ENCODE measurements at places on chromosomes 4 and X. TPM values are rescaled to one million over a fixed set of nuclear protein-coding genes. Genes with fewer than 3 reads are reported as not detected.

GRCh38 chr4:89212666-89213381, 94.8 kb downstream of the GPRIN3 start:
- DNase-seq = no peak

GRCh38 chrX:74922922-74923543, 2.2 kb downstream of the NEXMIF start:
- no peak for DNase-seq

DNA sequence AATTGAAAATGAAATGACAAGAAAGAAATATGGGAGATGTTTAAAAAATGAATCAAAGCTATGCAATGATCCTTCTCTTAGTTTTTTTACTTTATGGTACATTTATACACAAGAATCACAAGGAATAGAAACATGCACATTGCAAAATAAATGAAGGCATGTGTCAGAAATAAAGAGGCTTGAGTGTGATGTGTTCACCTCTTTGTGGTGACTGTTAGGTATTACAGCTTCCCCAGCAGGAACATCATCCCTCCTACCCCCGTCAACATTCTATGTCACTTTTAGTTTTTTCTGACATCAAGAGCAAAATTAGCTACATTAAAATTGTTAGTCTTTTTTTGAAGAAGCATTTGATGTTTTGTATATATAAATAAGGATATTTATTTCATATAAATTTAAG, 214.8 kb downstream of the SLC4A4 start:
- DNase-seq = no peak

The HSD17B13 gene
- total RNA-seq = 0.66 TPM

GRCh38 chrX:17737710-17737985, 355 bp downstream of the SCML1 start:
- no peak for DNase-seq

- DNase-seq = no peak
These were observed 95.5 kb downstream of the IRS4 start for GRCh38 chrX:108640817-108641216.

The CENPU gene
- total RNA-seq = 2.1 TPM

GRCh38 chrX:39633293-39633692, 464.5 kb downstream of the BCOR start:
- no peak for DNase-seq

The TMSB15C gene
- 2.1 TPM for total RNA-seq

DNA sequence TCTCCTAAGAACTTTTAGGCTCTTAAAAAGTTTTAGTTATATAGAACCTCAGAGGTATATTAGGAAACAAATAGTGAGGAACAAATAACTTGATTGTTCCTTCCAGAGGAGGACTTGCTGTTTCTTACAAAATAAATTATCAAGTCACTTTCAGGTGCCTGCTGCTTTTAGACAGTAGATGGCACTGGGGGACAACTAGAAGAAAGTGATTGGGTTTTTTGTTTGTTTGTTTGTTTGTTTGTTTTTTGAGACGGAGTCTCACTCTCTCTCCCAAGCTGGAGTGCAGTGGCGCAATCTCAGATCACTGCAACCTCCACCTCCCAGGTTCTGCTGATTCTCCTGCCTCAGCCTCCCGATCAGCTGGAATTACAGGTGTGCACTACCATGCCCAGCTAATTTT, 35.4 kb upstream of the CDKL5 start:
- DNase-seq = no peak
